EH (cell line): ENCODE measurements at places on chromosomes 7 and 10.

- DNase-seq, result no peak
These were observed 465.3 kb downstream of the PLXDC2 start for GRCh38 chr10:20281579-20281978.

GRCh38 chr10:45407542-45407941 is 33.5 kb downstream of the ALOX5 start:
- no peak for DNase-seq

GRCh38 chr7:107150375-107151073 is 18.3 kb upstream of the HBP1 start:
- DNase-seq, result peak; percentile 73

GRCh38 chr7:112997831-112998230 is 88.8 kb downstream of the GPR85 start:
- DNase-seq, result no peak

DNA sequence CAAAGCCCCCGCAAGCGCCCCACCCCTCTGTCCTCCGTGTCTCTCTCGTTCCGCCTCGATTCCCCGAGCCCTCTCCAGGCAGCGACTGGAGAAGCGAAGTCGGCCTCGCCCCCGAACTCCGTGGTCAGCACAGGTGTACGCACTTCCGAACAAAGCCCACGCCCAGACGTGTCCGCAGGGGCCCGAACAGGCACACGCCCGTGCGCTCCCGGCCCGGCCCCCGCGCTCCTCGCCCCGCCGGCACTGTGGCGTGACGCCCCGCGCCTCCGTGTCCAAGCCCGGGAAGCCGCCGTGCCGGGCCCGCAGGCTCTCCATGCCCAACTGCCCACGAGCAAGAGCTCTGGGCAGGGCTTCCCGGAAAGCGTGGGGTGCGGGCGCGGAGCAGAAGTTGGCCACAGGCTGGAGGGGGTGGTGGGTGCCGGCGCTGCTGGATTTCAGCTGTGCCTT is 662 bp downstream of the NRCAM start:
- DNase-seq, result peak; percentile 6

DNA sequence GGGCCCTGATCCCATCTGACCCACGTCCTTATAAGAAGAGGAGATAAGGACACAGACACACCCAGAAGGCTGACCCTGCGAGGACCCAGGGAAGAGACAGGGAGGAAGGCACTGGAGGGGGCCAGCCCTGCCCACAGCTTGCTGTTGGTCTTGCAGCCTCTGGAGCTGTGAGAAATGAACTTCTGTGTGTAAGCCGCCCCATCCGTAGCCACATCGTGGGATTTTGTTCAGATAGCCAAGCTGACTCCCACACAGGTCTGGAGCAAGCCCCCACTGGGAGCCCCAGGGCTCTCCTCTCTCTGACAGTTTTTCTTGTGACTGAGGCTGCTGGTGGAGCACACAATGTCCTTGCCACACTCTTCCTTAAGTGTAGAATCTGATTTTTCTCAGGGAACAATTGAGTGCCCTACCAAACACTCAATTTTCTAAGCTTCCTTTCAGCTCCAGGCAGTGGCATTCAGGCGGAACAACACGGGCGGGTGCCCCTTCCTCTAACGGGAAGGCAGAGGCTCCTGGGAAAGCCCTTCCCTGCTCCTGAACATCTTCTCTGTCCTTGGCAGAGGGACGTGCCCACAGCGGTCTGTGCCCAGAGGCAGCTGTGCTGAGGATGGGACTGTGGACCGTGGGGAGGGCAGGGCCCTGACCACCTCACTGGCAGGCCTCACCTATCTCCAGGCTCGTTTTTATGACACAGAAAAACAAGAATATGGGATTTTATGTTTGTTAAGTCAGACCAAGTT is 160.6 kb upstream of the SHH start:
- no peak for DNase-seq

DNA sequence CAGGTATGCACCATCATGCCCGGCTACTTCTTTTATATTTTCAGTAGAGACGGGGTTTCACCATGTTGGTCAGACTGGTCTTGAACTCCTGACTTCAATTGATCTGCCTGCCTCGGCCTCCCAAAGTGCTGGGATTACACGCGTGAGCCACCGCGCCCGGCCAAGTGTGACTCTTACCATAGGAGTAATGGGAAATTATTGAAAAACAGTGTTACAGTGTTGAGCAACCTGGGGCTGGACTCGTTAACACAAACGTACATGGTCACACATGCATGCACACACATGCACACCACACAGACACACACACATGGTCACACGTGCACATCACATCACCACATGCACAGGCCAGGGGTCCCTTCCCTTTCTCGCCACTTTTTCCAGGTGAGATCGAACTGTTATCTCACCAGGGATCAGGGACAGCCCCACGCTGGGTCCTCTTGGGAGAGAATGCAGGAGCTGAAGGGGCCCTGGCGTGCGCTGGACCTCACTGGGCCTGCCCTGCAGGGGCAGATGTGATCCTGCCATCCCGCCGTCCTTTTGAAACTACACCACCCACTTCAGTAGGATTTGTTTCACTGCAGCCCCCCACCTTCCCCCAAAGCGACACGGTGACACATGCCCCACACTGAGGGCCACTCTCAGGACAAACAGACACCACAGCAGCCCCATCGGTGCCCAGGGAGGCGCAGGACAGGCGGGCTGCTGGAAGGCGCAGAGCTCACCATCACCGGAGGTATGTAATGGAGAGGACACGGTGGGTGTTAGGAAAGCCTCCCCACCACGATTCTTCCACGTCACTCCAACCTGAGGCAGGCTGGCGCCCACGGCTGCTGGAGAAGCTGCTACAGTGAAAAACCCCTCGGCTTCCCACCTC is 10.2 kb downstream of the RADIL start:
- DNase-seq, result no peak

- DNase-seq, result no peak
These were observed 82.1 kb downstream of the NDUFB2 start for GRCh38 chr7:140778568-140778967.

DNA sequence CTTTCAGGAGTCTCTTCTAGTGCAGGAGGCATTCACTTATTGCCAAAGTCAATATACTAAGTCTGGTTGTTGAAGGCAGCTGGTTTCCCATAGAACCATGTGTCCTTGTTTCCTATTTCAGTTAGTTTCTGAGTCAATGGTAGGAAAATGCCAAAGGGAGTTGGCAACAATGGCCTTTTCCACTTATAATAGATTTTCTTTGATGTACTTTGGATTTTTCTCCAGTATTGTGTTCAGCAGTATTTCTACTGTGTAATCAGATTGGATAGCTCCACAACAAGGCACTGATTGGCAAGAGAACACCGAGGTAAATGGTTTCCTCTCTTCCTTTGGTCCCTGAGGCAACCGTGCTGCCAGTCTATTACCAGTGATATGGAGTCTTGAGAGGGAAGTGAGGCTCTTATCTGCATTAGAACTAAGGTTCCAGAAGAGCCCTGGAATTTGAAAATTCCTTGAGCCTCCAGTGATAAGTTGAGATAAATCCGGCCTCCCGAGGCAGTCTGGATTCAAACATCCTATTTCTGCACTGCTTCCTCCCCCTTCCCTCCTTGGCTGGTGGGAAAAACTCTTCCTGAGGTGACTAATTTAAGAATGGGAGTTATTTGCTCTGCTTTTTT is 7.9 kb upstream of the SEPTIN7 start:
- peak; percentile 51 for DNase-seq
